ENCODE measurements at places on chromosomes 1 and 21.

- peak; percentile 33 for DNase-seq
These were observed 2.1 kb downstream of the ARHGEF2 start for GRCh38 chr1:155976062-155976912.

GRCh38 chr1:86191958-86192357 lies 35.4 kb upstream of the COL24A1 start:
- no peak for DNase-seq

DNA sequence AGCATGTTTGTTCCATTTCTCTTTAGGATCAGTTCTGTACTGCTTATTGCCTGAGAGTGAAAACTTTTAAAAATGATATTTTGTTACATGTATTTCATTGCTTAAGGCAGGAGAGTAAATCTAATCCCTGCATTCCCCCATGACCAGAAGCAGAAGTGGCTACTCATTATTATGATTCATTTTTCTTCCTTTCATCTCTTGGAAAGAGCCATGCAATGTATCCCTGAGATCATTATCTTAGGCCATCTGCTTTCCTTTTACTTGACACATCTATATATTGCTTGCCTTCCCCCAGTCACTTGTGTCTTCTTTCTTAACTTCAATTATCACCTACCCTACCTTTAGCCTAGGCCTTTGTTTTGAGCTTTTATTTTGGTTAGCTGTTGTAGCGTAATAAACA lies 430.4 kb upstream of the CHRM3 start:
- no peak for DNase-seq

GRCh38 chr1:239247285-239247684 lies 139.1 kb upstream of the CHRM3 start:
- no peak for DNase-seq

GRCh38 chr1:209875515-209875914 lies 47.7 kb downstream of the UTP25 start:
- peak; percentile 53 for DNase-seq

GRCh38 chr1:26288311-26288941 lies 8.5 kb downstream of the SH3BGRL3 start:
- no peak for DNase-seq

- no peak for DNase-seq
These were observed 6.5 kb upstream of the PYCR2 start for GRCh38 chr1:225930566-225930965.

- DNase-seq, result no peak
These were observed 789 bp upstream of the GALE start for GRCh38 chr1:23801338-23801748.

DNA sequence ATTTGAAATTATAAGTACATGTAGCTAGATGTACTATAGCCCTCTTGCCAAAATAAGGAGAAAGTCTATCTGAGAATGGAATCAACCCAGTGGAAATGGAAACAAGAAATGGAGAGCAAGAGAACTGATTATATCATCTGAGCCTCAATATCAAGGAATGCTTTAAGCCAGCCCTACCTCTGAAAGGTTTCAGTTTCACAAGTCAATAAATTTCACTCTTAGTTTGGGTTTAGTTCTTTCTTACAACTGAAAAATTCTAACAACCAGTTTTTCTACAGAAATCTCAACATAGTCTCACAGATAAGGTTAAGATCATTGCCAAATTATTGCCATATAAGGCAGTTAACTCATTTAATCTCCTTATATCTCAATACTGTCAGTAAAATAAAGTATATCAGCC lies 80.0 kb downstream of the EPS15 start:
- DNase-seq, result no peak

- no peak for DNase-seq
These were observed 251.1 kb downstream of the NPHP4 start for GRCh38 chr1:5740865-5741860.

- DNase-seq, result no peak
These were observed 321.7 kb downstream of the HHAT start for GRCh38 chr1:210650403-210650802.

GRCh38 chr1:235702412-235702811 lies 52.8 kb upstream of the GNG4 start:
- DNase-seq, result no peak
